ENCODE measurements at places on chromosomes 11 and 22. TPM values are rescaled to one million over a fixed set of nuclear protein-coding genes. Genes with fewer than 3 reads are reported as not detected.

- no peak for DNase-seq
Observed at GRCh38 chr11:114821621-114822412, 143.5 kb downstream of the NXPE2 start.

DNA sequence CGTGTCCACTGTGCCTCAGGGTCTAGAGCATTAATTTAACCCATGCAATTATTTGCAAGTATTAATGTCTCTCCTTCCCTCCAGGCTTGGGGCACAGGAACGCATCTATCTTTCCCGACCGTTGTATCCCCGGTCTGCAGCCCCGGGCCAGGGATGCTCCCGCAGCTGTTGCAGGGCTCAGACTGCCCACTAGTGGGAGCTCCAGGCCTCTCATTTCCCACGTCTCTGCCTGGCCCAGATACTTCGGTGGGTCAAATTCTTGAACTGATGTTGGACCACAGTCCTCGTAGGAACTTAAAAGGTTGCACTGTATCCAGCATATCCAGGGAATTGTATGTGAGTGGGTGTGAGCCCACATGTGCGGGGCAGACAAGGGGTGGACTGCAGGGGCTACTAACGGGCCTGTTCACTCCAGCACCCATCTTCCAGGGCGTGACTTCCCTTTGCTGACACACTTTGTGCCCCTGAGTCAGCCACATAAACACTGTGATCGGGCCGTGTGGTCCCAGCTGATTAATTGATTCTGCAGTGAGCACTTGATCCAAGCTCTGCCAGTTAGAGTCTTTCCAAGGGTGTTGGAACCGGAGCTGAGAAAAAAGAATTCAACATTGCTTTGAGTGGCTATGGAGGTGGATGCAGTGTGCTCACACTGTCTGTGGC is 451.3 kb downstream of the TBC1D22A start:
- no peak for DNase-seq

DNA sequence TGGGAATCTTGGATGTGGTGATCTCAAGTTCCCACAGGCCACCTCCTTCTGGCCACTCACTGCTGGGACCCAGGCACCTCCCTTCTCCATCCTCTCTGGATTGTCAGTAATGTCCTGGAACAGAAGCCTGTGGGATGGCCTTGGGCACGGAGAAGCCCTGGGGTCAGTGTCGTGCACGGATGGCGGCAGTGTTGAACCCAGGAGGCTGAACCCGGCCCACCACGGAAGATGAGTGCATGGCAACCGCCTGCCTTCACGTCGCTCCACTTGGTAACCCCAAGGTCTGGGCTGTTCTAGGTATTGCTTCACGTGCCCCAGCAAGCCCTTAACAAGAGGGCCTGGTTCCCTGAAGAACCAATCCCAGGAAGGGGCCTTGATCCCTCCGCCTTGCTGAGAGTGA is 7.1 kb downstream of the THYN1 start:
- no peak for DNase-seq

DNA sequence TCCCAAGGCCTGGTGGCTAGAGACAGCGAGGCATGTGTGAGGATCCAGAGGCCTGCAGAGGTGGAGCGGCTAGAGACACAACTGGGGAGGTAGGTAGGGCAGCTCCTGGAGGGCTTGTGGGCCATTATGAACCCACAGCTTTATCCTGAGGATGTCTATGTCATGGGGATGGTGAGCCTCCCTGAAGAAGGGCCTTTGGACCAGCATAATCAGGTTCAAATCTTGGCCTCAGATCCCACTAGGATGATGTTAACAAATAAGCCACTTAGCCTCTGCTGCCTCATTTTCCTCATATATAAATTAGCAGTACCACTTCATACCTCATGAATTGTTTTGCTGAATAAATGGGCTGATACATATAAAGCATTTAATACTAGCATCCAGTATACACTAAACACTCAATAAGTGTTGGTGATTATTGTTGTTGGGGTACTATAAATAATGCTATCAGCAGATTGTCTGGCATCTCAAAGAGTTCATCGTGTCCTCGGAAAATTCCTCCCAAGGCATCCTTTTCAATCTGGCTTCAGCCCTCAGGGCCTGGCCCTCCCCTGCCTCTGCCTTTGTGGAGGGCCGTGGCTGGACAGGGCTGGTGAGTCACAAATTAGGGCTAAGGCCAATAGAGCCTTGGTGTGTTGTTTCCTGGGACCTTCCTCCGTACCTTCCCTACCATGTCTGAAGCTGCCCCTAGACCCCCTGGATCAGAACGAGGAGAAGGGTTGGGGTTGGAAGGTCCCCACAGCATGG is 30.9 kb upstream of the LRRC32 start:
- no peak for DNase-seq

Gene OR52A1
- total RNA-seq = not detected

Gene FBXO3
- total RNA-seq = 46.4 TPM

DNA sequence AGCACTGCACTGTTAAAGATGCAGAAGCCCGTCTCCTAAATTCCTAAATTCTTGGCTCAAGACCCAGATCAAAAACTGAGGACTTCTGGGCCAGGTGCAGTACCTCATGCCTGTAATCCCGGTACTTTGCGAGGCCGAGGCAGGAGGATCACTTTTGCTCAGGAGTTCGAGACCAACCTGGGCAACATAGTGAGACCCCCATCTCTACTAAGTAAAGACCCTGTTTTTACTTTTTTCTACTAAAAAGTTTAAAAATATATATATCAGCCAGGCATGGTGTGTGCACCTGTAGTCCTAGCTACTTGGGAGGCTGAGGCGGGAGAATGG is 29.7 kb downstream of the PDGFB start:
- peak; percentile 48 for DNase-seq

DNA sequence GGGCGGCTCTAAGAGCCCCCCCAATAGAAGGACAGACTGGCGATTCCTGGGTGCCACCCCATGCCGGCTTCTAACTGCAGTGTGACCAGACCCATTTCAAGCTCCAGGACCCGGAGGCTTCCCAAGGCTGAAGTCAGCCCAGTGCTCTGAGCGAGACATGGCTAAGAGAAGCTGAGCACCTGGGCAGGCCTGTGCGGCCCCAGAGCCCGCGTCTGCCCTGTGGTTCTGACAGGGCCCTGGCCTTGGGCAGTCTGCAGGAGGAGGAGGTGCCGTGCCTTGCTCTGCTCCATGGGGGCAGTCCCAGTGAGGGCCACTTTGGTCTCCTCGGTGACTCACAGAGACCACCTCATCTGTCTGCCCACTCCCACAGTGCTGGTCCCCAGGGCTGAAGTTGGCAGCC is 1314.2 kb downstream of the BRD1 start:
- DNase-seq = no peak

Gene CHRNA10
- 1.2 TPM for total RNA-seq

- no peak for DNase-seq
Observed at GRCh38 chr11:14956111-14956510, 16.0 kb downstream of the CALCA start.

DNA sequence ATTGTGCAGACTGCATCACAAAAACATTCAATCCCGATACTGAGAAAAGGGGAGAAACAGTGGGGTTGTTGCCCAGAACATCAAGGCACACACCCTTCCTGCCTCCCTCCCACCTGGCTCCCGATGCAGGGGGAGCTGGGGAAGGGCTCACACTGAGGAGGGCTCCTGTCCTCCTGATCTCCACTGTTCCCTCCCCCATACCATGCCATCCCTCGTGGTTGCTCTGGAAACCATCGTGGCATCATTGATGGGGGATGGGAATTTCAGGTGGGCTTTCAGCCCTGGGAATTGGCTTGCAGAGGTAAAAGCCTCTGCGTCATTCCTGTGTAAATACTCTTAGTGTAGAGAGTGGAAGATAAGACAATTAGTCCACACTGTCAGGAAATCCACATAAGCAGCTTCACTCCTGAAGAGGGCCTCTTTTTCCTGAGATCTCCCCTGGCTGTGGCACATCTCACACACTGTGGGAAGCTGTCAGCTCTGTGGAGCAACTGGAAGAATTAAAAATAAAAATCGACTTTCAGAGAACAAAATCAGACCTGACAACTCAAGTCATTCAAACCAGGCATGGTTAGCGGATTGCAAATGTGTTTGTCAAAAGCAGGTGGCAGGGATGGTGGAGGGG is 176.0 kb downstream of the CHST1 start:
- DNase-seq = no peak

Gene CARD16
- total RNA-seq = 9.2 TPM

DNA sequence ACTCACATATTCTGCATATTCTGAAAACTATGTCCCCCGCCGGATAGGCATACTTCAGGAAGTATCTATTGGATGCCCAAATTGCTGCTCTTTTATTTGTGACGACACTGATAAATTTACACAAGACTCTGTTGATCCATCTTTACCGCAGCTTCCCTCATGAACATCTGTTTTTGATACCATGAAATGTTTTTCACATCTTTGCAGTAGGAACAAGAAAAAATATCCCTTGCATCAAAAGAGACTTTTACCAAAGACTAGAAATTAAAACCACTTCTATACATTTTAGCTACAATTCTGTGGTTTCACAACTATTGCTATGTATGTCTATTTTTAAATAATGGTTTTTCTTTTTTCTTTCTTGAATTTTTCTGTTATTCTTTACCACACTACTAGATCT is 15.3 kb downstream of the POU2AF2 start:
- no peak for DNase-seq

Gene PNPLA5
- total RNA-seq = not detected

Gene MYO7A
- total RNA-seq = 7.0 TPM

- DNase-seq = no peak
Observed at GRCh38 chr11:6693342-6694228, 10.4 kb upstream of the MRPL17 start.

DNA sequence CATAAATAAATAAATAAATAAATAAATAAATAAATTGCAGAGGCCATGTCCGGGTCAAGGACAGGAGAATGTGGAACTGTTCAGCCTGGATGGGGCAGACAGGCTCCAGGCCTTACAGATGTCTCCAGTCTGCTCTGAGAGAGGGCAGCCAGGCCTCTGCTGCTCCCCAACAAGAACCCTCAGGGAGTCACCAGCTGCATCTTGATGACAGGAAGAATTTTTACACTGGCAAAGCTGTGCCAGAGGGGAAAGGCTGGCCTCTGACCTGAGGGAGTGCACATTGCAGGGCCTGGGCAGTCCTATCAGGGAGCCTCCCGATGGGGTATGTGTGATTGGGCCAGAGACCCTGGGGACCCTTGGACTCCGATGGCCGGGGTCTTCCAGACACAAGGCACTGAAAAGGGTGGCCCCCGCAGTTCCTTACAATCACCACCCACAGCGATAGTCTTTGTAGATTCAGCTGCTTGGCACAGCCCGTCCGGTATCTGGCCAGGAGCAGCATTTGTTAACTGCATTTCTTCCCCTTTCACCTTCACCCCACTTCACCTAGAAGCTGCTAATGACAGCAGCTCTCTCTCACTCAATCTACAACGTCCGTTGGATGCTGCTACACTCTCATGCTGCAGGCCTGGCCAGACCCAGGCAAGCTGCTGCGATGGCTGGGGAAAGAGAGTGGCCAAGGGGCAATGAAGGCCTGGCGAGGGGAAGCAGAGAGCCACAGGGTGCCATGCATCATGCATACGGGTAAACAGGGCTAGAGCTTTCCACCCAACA is 8.1 kb downstream of the MOGAT2 start:
- DNase-seq = peak; percentile 57

Gene EFCAB6
- 1.2 TPM for total RNA-seq

- DNase-seq = no peak
Observed at GRCh38 chr22:35051013-35051535, 14.9 kb upstream of the ISX start.

GRCh38 chr11:119828819-119829218 is 99.8 kb upstream of the NECTIN1 start:
- no peak for DNase-seq

DNA sequence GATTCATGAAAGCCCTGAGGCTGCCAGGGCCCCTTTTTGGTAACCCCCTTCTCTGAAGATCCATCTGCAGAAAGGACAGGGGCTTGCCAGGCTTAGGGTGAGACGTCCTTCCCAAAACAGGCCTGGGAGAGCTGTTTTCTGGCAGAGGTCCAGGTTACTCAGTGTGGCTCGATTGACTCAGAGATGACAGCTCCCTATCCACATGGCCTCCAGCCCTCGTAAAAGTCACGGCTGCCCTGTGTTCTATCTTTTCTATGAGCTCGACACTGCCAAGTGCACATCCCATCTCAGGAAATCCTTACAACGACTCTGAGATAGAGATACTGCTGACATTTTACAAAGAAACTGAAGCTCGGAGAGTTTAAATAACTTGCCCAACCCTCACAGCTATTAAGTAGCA is 20.4 kb downstream of the ADAMTS8 start:
- DNase-seq = peak; percentile 65

- DNase-seq = peak; percentile 68
Observed at GRCh38 chr11:90134478-90135003, at the start of gene NAALAD2. Gene NAALAD2 (plus strand): TSS chr11:90134663. CDS start chr11:90134759, 96 bp downstream.

Gene DDIAS
- total RNA-seq = 0.95 TPM

Gene GGTLC3
- total RNA-seq = not detected

Gene GGT5
- total RNA-seq = 27.6 TPM

DNA sequence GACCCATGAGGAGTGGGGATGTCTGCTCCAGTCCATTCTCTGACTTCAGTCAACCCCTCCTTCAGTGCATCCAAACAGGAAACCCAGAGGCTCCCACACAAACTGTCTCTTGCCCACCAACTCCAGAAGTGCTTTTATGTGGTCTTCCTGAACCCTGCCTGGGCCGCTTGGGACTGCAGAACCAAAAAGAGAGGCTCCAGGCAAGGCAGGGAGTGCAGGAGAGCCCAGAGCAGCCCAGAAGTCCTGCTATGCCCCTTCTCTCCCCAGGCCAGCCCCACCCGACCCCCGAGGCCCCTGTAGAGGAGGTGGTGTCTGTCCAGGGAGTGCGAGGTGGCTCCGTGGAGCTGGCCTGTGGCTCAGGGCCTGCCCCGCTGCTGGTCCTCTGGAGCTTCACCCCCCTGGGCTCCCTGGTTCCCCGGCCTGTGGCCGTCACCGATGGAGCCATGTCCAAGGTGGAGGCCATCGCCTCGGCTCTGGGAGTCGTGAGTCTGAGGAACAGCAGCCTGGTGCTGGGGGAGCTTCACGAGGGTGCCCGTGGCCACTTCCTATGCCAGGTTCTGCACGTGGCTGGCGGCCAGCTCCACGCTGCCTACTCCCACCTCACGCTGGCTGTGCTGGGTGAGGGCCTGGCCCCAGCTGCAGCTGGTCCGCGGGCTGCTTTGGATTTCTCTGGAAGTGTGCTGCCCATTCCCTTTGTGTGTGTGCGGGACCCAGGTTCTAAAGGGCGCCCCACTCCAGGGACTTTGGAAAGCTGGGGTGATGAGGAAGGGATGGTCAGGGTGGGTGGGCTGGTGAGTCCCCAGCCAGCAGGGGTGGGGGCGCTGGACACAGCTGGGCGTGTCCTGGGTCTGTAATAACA is 1.8 kb downstream of the VSIG10L2 start:
- no peak for DNase-seq

DNA sequence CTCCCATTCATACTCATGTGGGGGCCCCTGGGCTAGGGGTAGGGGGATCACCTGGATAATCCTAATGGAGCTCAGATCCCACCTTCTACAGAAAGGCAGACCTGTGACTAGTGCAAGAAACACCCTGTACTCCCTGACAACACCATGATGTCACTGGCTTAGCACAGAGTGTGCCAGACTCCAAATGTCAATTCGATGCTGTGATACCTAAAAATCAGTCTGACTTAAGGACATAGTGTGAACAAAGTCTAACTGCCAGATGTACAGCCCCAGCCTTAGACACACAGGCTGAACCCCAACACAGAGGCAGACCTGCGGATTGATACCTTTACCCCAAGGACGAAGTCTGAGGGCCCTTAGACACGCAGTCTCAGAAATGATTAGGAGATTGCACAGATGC is 8.5 kb downstream of the ABCC8 start:
- no peak for DNase-seq
